ENCODE measurements at places on chromosomes 11 and 22.

DNA sequence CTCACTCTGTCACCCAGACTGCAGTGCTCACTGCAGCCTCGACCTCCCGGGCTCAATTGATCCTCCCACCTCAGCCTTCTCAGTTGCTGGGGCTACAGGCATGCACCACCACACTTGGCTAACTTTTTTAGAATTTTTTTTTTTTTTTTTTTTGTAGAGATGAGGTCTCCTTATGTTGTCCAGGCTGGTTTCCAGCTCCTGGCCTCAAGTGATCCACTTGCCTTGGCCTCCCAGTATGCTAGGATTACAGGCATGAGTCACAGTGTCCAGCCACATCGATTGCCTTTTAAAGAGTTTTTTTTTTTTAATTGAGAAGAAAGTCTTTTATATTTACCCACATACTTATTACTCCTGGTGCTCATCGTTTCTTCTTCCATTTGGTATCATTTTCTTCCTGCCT lies 30.0 kb downstream of the PARVG start:
- no peak overlapping the region for H3K4me3 ChIP-seq
- H3K27ac ChIP-seq: no peak overlapping the region
- H3K27me3 ChIP-seq: peaks cover 3% of the 10 kb centered on the region
- no peaks in the 10 kb centered on the region for H3K36me3 ChIP-seq
- no peaks in the 10 kb centered on the region for H3K4me1 ChIP-seq

DNA sequence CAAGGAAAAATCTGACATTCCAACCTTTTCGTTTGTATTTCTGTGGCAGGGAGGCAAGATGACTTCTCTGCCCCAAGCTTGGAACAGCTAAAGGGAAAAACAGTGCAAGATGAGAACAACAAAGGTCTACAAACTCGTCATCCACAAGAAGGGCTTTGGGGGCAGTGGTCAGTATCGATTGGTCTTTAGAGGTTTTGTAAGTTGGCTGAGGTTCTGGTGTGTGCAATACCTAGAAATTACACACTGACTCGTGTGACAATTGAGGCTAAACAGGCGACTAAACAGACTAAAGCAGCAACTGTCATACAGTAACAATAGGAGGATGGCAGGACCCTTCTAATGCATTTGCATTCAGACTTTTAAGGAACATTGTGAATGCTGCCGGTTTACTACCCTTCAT lies 994 bp downstream of the DEPDC5 start:
- no peak overlapping the region for H3K4me3 ChIP-seq
- peaks cover 16% of the 10 kb centered on the region for H3K4me1 ChIP-seq
- no peak for DNase-seq
- H3K36me3 ChIP-seq: peaks cover 2% of the 10 kb centered on the region
- H3K27ac ChIP-seq: no peak overlapping the region
- H3K27me3 ChIP-seq: no peaks in the 10 kb centered on the region

- no peaks in the 10 kb centered on the region for H3K4me1 ChIP-seq
- H3K4me3 ChIP-seq: no peak overlapping the region
- no peak for DNase-seq
- peaks cover 30% of the 10 kb centered on the region for H3K36me3 ChIP-seq
Observed at GRCh38 chr11:46865340-46865739, 19.3 kb upstream of the CKAP5 start.

DNA sequence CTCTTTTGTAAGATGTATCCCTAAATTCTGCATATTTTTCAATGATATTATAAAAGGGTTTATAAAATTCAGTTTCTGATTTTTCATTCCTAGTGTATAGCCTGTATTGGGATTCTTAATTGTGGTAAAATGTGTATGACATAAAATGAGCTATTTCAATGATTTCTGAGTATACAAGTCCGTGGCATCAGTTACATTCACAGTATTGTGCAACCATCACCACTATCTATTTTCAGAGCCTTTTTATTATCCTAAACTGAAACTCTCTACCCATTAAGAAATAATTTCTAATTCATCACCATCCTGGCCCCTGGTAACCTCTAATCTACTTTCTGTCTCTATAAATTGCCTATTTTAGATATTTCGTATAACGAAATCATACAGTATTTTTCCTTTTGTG lies 39.8 kb downstream of the EIF3F start:
- no peaks in the 10 kb centered on the region for H3K4me1 ChIP-seq
- H3K4me3 ChIP-seq: no peak overlapping the region
- H3K27ac ChIP-seq: no peak overlapping the region

DNA sequence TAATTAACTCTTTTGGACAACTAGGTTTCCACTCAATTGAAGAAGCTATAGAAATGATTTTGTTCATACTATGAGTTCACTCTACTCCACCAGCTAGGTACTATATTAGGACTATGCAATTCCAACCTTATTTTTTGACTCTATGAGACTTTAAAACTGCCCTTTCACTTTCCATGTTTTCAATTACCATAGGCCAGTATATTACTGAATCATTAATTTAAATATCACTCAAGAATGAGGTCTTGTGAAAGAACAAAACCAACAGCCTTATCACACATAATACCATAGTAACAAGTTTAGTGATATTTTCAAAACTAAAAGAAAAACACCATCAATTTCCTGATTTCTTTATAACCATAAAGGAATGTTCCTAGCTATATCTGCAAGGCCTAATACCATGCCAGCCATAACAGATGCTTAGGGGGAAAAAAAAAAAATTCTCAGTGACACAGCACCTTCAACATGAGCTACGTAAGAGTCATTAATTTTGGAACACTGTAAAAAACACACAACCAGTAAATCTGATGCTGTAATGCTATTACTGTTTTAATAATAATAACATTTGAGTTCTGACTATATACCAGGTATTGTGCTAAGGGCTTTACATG lies 6.1 kb downstream of the DCUN1D5 start:
- DNase-seq: no peak
- no peak overlapping the region for H3K4me3 ChIP-seq
- no peak overlapping the region for H3K27ac ChIP-seq
- H3K27me3 ChIP-seq: no peaks in the 10 kb centered on the region

DNA sequence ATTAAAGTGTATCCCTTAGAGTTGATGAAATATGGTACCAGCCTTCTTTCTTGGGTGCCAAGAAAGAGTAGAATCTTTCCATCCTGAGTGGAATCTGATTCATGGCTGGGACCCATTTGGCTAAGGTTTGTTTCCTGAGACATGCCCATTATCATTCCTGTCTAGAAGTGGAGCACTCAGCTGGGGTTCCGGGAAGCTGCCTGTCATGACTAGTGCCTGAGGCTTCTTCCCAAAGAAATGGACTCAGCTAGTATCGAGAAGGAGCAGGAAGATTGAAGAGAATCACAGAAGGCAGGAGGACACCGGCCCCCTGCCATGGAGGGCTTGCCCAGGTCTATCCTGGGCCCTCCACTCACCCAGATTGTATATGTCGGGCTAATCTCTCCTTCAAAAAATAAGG lies 57.6 kb downstream of the KREMEN1 start:
- H3K27ac ChIP-seq: no peak overlapping the region
- no peaks in the 10 kb centered on the region for H3K27me3 ChIP-seq
- DNase-seq: no peak
- no peaks in the 10 kb centered on the region for H3K4me1 ChIP-seq
- H3K4me3 ChIP-seq: no peak overlapping the region
- peaks cover 87% of the 10 kb centered on the region for H3K36me3 ChIP-seq

DNA sequence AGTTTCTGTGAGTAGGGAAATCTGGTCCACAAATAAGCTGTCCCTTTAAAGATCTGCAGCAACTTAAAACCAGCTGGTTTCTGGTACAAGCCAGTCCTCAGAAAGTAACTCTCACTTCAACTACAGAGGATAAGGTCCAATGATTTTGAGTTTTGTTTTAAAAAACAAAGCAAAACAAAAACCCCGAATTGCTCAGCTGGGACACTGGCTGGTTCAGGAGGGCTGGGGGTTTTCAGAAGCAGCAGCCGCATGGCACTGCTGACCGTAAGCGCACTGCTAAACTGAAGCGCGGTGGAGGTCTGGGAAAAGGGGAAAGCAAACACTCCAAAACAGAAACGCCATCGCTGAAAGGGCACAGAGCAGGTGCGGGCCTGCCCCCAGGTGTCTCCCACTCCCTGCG lies 59.7 kb downstream of the MICAL3 start:
- no peak for DNase-seq
- H3K4me1 ChIP-seq: peaks cover 9% of the 10 kb centered on the region
- no peak overlapping the region for H3K27ac ChIP-seq
- H3K4me3 ChIP-seq: no peak overlapping the region
- H3K27me3 ChIP-seq: no peaks in the 10 kb centered on the region

- DNase-seq: no peak
- no peak overlapping the region for H3K4me3 ChIP-seq
- no peaks in the 10 kb centered on the region for H3K27me3 ChIP-seq
- no peak overlapping the region for H3K27ac ChIP-seq
- H3K36me3 ChIP-seq: no peaks in the 10 kb centered on the region
Observed at GRCh38 chr22:23431337-23432072, 148.6 kb downstream of the IGLL1 start.

- H3K4me1 ChIP-seq: no peaks in the 10 kb centered on the region
- no peaks in the 10 kb centered on the region for H3K36me3 ChIP-seq
- no peak for DNase-seq
- H3K27me3 ChIP-seq: no peaks in the 10 kb centered on the region
- H3K27ac ChIP-seq: no peak overlapping the region
Observed at GRCh38 chr11:129652835-129653234, 162.8 kb upstream of the TMEM45B start.

GRCh38 chr11:15969281-15969680 lies 387.1 kb downstream of the SOX6 start:
- no peaks in the 10 kb centered on the region for H3K36me3 ChIP-seq
- no peak for DNase-seq
- no peak overlapping the region for H3K4me3 ChIP-seq
- H3K4me1 ChIP-seq: peaks cover 9% of the 10 kb centered on the region
- H3K27me3 ChIP-seq: no peaks in the 10 kb centered on the region

GRCh38 chr11:13207270-13207664 lies 70.3 kb upstream of the BMAL1 start:
- H3K27ac ChIP-seq: no peak overlapping the region
- H3K4me3 ChIP-seq: no peak overlapping the region
- no peak for DNase-seq
- H3K36me3 ChIP-seq: no peaks in the 10 kb centered on the region
- no peaks in the 10 kb centered on the region for H3K27me3 ChIP-seq
- H3K4me1 ChIP-seq: peaks cover 41% of the 10 kb centered on the region

- no peaks in the 10 kb centered on the region for H3K36me3 ChIP-seq
- no peaks in the 10 kb centered on the region for H3K27me3 ChIP-seq
- DNase-seq: no peak
- no peak overlapping the region for H3K4me3 ChIP-seq
- no peak overlapping the region for H3K27ac ChIP-seq
- no peaks in the 10 kb centered on the region for H3K4me1 ChIP-seq
Observed at GRCh38 chr11:31030138-31030792, 339.3 kb downstream of the DCDC1 start.

DNA sequence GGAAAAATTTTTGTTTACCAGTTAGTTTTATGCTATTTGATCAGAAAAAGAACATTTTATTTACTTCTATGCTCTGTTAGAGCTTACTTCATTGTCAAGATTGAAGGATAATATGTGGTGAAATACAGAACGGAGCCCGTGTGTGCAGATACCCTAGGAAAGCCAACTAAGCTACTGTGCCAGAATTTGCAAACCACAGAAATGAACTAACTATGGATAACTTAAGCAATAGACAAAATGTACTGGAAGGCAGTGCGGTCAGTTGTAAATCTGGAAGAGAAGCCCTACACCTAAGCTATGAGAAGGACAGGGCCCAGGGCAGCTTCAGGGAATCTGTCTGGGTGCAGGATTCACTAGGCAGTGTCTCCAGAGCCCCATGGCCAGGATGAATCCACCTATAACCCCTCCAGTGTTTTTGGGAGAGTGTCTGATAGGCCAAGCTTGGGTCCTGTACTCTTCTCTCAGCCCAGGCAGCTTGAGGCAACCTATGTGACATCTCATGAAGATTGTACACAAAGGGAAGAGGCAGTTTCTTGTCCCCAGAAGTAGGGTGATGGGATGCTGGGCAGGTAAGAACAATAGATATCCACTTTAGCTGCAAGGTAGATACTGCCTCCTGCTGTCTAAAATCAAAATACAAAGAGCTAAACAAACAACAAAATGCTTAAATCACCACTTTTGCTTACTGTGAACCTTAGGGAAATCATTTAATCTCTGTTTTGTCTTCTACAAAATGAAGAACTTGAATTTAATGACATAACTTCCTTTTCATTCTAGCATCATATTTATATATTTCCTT lies 12.1 kb downstream of the MMP7 start:
- H3K4me1 ChIP-seq: no peaks in the 10 kb centered on the region
- H3K36me3 ChIP-seq: no peaks in the 10 kb centered on the region
- no peak for DNase-seq
- no peaks in the 10 kb centered on the region for H3K27me3 ChIP-seq
- H3K27ac ChIP-seq: no peak overlapping the region
- no peak overlapping the region for H3K4me3 ChIP-seq

DNA sequence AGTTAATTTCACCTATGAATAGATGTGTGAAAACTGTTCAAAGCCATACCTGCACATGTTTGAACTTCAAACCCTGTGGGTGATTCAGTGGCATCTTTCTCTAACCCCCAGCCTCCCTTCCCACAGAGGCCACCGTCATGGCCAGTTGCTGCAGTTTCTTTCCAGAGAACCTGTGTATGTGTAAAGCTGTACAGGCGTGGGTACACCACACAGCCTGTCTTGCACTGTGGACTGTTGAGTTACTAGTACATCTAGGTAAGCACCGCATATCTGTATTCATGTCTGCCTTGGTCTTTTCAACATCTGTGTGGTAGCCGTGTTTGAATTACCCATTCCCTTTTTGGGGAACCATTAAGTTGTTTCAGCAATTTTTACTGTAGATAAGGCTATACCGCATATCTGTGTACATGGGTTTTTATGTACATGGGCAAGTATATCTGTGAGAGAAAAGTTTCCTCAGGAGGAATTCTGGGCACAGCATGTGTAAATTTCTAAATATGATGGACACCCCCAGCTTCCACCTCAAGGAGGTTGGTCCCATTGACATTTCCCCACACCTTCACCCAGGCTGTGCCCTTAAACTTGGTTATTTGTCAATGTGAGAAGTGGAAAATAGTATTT lies 13.9 kb downstream of the NEAT1 start:
- DNase-seq: no peak
- H3K36me3 ChIP-seq: peaks cover 3% of the 10 kb centered on the region
- no peak overlapping the region for H3K4me3 ChIP-seq
- no peak overlapping the region for H3K27ac ChIP-seq
- no peaks in the 10 kb centered on the region for H3K4me1 ChIP-seq

- H3K4me3 ChIP-seq: no peak overlapping the region
- no peaks in the 10 kb centered on the region for H3K36me3 ChIP-seq
- peaks cover 29% of the 10 kb centered on the region for H3K4me1 ChIP-seq
- no peak overlapping the region for H3K27ac ChIP-seq
- no peak for DNase-seq
Observed at GRCh38 chr22:31082606-31083376, 1.7 kb downstream of the SMTN start.

GRCh38 chr22:39917197-39917643 lies 16.3 kb downstream of the GRAP2 start:
- H3K4me1 ChIP-seq: no peaks in the 10 kb centered on the region
- H3K4me3 ChIP-seq: no peak overlapping the region
- no peaks in the 10 kb centered on the region for H3K36me3 ChIP-seq

DNA sequence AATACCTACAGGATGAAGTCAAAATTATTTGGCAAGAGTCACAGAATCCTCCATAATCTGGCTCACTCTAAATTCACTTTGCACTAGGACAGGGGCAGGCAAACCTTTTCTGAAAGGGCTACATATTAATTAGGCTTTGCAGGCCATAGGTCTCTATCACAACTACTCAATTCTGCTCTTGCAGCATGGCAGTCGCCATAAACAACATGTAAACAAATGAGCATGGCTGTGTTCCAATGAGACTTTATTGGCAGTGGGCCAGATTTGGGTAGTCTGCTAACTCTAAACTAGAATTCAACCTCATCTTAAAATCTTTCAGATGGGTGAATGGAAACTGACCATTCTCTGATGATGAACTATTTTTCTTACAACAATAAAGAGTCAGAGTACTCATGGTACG lies 5.8 kb downstream of the THRSP start:
- DNase-seq: no peak
- H3K36me3 ChIP-seq: peaks cover 58% of the 10 kb centered on the region
- no peak overlapping the region for H3K27ac ChIP-seq
